ENCODE measurements at places on chromosomes 5 and 9.
A peak's percentile ranks its signal among the peaks of the same experiment; 100 is the strongest.

DNA sequence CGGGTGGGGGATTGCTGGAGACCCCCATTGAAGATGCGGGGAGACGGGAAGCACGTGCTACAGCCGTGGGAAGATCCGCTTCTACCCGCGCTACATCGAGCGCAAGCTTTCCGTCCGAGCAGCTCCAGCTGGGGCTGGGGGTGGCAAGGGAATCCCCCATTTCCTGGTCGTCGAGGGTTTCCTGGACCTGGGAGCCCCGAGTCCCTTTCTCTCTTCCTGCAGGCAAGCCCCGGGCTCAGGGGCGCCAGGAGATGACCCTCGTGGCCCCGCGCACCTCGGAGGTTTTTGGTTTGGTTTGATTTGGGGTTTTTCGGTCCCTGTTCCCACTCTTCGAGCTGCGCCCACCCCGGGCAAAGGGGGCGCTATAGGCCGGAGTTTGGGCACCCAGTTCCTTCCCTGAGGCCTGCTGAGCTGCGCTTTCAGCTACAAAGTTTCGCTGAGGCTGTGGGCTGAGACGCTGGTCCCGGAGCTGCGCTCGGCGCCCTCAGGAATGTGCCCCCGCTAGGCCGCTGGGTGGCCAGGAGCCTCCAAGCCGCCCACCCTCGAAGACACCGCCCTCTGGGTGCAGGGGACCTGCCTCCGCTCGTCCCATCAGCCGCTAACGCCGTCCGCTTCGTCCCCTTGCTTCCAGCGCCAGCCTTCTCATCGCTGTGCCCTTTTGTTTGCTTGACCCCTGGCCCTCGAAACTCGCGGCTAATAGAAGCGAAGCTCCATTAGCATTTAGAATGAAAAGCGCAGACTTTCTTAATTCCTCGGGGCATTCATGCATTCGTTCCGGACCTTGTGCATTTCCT, 2.9 kb downstream of the NR4A3 start:
- DNase-seq = no peak

DNA sequence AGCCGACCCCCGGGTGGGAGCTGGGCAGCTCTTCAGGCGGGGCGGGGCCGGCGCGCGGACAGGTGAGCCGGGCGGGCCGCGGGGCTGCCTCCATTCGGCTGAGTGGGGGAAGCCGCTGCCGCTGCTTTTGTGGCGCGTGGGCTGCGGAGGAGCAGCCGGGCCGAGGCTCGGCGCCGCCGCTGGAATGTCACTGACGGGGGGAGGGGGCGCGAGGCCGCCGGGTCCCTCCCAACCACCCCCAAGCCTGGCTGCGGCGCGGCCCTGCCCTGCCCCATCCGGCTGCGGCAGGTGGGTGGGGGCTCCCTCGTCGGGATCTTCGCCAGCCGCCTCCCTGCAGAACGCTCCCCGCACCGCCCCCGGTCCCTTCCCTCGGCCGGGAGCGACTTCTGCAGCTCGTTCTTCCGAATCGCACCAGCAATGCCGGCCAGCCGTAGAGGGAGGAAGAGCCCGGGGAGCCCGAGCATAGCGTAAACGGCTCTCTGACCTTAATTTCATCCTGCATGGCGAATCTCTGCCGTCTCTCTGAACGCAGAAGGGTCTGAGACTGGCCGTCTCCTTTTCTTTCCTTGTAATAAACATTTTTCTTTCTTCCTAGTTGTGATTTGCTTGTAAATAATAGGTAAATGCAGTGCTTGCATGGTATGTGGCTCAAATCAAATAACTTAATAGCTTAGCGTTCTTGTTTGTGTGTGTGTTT, 505 bp downstream of the SPTAN1 start:
- DNase-seq = no peak

- DNase-seq = no peak
Observed at GRCh38 chr5:143693651-143694252, 118.2 kb upstream of the HMHB1 start.

GRCh38 chr9:16100537-16101091, 547.8 kb downstream of the CCDC171 start:
- DNase-seq = no peak

- DNase-seq = no peak
Observed at GRCh38 chr9:73118286-73118685, 33.4 kb upstream of the ANXA1 start.

GRCh38 chr5:132459031-132459982, 31.3 kb downstream of the IRF1 start:
- DNase-seq = no peak

DNA sequence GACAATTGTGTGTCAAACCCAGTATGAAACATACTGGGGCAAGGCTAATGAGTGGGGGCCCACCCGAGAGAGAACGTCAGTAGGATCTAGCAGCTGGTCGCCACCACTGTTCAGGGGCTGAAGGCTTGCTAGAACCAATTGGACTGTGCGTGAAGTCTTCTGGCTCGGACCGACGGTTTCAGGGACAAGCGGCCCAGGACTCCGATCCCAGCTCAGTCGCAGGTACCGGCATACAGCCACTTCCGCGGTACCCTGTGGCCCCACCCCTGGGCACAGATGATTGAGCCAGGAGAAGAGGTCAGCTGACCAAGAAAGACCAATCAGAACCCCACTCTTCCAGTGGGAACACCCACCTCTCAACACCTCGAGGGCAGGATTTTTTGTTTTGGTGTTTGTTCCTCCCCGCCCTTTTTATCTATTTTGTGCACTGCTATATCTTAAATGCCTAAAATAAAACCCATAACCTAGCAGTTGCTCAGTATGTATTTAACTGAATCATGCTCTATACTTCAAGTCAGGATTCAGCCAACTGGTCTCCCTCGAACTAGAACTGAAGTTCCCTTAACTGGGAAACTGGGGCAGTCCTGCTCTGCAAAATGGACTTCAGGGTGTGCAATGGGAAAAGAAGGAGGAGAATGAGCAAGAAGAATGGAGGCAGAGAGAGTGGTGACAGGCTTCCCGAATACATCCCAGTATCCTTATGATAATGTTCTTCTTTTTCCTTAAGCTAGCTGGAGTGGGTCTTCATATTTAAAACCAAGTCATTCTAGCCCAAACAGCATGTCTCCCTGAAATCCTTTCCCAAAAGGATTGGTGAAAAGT, 21.1 kb upstream of the CPEB4 start:
- no peak for DNase-seq

- no peak for DNase-seq
Observed at GRCh38 chr9:89461265-89461664, 36.6 kb downstream of the SEMA4D start.

GRCh38 chr9:111276431-111277128, 53.4 kb downstream of the OR2K2 start:
- no peak for DNase-seq

DNA sequence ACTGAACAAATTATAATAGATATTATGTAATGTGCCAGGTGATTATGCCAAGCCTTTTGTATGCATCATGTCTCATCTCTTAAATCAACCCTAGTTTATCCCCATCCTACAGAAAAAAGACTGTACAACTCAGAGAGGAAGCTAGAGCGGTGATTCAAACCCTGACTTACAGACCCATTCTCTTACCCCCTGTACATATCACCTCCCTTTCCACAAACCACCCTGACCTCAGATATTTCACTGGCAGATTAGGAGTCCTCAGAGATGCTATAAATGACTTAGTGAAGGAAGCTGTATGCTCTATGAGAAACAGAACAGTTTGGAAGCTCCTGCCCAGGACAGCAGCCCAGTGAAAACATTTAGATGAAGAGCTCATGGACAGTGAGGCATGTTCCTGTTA, 79.1 kb upstream of the RARS1 start:
- no peak for DNase-seq

DNA sequence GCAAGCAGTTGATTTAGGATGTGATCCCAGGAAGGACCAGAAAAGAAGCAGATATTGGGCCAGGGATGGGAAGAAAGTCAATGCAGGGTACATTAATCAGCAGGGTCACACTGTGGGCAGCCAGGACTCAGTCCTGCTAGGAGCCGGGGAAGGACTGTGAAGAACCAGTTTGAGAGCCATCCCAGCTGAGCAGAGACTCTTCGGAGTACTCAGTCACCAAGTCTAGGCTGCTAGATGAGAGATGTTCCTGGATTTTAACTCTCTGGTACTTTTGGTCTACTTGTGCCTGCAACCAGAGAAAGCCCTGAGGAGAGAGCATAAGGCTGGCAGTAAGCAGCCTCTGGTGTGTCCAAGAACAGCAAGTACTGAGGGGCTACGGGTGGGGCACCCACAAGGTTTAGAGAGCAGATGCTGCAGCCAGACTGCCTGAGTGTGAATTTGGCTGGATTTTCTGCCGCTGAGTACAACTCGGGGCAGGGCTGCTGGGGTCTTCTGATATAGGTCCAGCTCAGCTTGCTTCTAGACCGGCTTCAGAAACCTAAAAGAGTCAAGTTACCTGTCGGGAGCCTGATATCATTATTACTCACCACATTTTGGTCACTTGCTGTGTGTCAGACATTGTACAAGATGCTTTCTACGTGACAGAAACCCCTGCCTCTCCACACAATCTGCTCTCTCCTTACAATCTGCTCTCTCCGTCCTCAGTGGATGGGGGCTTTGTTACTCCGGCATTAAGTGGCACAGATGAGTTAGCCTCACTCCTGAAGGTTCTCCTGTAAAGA, 250.2 kb upstream of the GAS1 start:
- DNase-seq = no peak

GRCh38 chr9:118686959-118687358, 682.3 kb downstream of the BRINP1 start:
- DNase-seq = peak; percentile 42

DNA sequence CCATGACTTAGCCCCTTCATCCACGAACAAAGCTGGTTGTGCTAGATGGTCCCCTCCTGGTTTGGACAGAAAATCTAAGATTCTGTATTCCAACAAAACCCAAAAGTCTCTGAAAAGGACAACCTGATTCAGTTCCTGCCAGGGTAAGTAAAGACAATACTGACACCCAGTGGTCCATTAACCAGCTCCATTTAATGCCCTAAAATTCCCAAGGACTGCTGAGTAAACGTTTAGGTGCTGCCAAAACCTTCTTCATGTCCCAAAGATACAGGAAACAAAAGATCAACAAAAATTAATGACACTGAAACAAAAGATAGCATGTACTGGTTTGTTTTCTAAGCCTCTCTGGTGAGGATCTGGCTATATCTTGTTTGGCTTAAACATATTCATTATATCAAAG, 25.3 kb upstream of the PPP1R2B start:
- peak; percentile 32 for DNase-seq

DNA sequence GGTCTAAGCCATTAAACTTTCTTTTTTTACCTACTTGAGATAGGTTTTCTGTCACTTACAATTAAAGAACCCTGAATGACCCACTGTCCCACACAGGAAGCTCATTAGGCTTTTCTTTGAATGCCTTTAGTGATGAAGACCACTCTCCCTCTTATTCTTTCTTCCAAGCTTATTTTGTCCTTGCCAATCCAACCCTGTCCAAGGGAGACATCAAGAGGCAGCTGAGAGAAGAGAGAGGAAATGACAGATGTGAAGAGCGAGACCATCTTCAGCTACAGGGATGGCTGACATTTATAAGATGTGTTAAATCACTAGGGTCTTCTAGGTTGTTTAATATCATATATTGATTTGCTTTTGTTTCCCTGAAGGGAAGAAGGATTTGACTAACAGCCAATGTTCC, 133.5 kb downstream of the FAM114A2 start:
- no peak for DNase-seq

DNA sequence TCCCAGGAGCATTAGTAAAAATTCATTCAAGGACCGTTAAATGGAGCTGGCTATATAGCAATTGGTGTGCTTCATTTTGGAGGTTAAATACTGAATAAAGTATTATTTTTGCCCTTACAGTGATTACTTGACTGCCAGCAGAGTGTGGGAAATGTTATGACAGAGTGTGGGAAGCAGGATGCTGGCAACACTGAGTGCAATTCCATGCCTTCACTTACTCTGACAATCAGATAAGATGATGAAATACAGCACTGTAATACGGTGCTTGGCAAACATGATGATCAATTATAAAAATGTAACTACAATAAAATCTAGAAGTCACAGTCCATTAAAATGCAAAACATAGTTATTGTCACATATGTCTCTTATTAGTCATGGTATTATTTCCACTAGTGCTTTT, 651.3 kb downstream of the PTPRD start:
- DNase-seq = no peak

DNA sequence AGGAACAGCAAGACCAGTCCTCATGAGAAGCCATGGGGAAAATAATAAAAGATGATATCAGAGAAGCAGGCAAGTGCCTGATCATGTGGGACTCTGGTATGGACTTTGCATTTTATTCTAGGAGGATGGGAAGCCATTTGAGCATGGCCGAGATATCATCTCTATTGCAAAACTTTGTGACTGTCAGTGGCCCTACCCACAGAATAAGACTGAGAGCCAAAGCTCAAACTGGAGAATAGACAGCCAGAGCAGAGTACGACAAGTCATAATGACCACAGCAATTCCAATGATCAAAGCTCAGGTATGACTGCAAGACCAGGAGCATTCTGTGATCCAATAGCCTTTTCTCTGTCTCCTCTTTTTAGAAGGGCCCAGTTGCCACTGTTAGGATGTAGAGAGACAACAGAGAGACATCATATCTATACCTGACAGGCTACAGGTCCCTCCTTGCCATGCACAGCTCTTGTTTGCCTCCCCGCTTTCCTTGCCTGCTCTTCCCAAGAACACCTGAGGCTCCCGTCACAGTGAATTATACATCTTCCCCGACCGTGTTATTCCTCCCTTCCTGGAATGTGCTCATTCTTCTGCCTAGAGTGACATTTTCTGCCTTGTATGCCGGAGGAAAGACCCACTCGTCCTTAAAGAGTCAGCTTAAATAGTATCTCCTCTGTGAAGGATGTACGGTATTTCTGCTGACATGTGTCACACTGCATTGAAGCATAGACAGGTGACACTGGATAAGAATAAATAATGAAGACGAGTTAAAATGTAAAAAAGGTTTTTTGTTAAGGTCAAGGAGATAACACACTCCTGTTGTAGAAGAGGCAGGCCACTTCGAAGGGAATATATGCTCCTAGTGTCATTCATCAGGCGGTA, 248.7 kb upstream of the MAP3K1 start:
- DNase-seq = no peak

GRCh38 chr5:39076757-39077728, 2.8 kb upstream of the RICTOR start:
- no peak for DNase-seq

DNA sequence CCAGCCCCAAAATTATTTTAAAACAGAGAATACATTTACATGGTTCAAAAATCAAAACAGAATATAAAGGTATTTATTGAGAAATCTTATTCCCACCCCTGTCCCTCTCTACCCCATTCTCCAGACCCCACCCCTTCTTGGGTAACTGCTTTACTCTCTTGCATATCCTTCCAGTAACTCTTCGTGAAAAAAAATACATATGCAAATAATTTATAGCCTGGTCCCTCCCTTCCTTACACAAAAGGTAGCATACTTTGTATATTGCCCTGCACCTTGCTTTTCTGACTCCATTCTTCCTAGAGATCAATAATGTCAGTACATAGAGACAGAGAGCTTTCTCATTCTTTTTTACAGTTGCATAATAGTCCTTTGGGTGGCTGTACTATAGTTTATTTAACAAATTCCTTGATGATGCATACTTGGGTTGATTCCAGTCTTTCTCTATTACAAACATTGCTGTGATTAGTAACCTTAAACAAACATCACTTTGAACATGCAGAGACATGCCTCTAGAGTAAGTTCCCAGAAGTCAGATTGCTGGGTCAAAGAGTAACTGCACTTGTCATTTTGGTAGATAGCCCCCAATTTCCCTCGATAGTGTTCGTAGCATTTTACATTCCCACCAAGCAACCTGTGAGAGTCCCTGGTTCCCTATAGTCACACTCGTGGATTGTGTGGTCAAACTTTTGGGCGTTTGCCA, 47.9 kb downstream of the STOM start:
- DNase-seq = no peak
